Bronchial epithelial cell (primary cell): ENCODE measurements at places on chromosomes 5 and 9.

GRCh38 chr5:143338658-143339366 lies 64.7 kb downstream of the NR3C1 start:
- DNase-seq: peak; percentile 95

DNA sequence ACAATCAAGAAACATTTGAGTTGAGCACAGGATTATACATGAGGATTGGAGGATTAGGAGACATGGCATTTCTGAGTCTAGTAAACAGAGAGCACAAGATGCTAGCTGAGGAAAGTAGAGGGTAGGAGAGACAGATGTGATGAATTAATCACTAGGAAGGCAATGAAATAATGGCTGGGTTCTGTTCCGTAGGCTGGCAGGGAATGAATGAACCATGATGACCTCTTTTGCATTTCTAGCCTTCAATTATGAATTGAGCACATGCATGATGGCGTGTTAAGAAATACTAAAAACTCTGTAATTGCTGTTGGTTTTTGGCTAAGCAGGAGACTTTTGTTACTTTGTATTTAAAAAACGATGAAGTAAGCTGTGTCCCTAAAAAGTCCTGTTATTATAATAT lies 420.0 kb upstream of the TLE4 start:
- no peak for DNase-seq

- peak; percentile 73 for DNase-seq
Observed at GRCh38 chr5:151164687-151165392, 7.3 kb upstream of the ANXA6 start.

DNA sequence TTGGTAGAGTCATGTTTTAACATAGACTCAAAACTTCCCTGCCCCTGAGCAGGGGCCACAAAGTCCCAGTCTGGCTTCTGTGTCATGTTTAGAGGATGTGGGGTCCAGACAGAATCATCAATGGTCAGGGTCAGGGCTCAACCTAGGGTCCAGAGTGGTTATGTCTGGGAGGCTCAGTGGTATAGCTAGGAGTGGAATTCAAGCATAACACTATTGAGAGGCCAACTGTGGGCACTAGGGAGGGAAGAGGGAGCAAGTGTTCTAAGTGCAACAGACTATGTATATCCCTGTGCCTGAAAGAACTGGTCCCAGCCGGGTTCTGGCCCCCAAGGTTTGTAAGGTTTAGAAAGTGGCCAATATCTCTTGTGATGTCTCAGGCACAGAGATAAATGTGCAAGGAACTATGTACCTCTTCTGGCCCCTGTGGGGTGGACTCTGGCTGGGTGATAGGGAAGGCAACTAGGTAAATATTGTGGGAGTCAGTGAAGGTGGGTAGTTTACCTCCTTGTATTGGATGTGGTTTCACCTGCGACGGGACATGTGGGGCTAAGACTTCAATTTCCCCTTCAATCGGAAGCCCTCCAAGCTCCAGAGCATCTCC lies 14.0 kb downstream of the MYORG start:
- no peak for DNase-seq

DNA sequence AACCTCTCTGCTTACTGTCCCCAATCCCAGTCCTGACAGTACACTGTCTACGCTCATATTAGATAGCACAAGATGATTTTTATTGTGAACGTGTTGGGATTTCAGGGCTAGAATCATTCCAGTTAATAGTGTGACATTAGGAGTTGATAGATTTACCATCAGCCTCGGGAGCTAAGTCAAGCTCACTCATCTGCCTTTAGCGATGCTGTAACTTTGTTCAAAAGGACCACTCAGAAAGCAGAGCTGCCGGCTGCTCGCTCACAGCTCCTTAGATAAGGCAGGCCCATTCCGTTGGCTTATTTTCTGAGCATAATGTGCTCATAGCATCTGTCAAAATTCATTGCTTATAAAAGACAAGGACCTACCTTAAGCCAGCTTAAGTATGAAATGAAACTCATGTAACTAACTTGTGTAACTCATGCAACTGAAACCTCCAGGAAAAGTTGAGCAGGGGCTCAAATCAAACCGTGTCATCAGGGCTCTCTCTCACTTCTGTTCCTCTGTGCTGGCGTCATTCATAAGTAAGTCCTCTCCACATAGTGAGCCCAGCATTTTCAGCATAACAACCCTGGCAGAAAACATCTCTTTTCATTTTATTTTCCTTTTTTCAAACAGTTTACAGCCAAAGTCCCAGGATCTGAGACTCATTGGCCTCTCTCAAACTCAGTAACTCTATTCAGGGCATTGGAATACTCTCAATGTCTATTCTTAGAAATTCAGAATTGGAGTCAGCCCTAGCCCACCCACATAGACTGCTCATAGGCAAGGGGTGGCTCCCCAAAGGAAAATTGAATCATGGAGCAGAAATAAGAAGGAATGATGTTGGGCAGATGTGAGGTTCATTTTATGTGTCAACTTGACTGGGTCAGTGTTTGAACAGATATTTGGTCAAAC lies 208.8 kb downstream of the MAN2A1 start:
- DNase-seq: no peak

DNA sequence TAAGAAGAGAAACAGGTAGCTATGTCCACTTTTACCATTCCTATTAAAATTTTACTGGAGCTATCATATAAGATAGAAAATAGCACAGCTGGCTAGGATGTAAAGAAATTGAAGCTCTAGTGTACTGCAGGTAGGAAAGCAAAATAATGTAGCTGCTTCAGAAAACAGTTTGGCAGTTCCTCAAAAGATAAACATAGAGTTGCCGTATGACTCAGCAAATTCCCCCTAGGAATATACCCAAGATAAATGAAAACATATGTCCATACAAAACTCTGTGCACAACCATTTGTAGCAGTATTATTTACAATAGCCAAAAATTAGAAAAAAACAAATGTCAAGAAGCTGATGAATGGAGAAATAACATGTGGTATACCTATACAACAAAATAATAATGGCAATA lies 64.6 kb upstream of the SHISAL2B start:
- DNase-seq: peak; percentile 15

DNA sequence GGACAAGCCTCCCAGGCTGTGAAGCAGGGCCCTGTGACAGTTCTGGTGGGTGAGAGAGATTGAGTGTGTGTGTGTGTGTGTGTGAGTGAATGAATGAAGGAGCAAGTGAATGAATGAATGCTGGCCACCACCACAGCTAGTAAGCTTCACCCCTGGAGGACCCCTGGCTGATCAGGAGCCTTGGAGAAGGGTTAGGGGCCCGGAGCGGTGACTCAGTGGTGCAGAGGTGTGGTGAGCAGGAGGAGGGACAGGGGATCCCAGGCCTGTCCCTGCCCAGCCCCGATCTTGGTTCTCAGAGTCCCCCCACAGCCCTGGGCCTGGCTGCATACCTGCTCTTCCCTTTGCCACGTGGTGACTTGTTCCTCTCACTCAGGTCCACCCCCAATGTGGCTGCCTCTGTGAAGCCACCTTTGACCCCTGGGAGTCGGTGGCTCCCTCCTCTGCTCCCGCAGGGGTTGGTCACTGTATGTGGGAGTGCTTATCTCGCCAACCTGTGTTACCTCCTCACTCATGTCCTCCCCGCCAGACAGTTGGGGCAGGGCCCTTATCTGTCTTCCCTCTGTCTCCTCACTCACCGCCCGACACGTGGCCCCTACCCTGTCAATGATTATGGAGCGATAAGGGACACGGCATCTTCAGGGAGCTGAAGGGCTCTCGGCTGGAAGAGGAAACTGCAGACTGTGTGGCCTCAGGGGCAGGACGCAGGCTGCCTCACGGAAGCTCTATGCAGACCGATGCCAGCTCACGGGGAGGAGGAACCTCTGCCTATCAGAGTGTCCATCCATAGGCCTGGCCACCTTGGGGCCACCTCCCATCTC lies 99.9 kb upstream of the PITX1 start:
- DNase-seq: no peak

DNA sequence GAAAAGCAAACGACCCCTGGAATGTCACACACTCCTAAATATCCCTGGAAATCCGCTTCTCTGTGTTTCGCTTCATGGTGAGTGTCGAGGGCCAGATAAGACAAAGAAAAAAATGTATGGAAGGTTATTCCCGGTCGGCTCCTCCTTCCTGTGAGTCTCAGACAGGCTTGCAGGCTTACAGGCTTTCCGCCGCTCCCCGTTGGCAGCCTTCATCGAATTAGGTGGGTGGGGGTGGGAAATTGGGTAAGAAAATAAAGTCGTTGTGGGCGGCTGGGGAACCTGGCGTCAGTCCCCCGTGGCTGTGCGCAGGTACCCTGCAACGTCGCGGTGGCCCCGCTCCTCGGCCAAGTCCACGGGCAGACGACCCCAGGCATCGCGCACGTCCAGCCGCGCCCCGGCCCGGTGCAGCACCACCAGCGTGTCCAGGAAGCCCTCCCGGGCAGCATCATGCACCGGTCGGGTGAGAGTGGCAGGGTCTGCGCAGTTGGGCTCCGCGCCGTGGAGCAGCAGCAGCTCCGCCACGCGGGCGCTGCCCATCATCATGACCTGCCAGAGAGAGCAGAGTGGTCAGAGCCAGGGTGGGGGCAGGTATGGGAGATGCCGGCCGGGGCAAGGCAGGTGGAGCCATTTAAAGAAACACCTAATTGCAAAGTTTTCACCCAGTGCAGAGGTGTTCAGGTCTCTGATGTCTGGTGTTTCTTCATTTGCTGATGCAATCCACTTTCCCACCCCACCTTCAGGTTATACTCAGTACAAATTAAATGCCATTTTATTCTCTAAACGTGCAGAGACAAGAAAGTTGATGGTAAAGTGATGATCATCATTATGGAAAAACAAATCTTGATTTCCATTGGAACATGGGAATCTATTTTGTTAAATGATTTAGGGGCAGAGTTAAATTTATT lies 3.2 kb downstream of the CDKN2B start:
- no peak for DNase-seq

GRCh38 chr5:169416583-169417196 lies 115.8 kb upstream of the SLIT3 start:
- DNase-seq: no peak

DNA sequence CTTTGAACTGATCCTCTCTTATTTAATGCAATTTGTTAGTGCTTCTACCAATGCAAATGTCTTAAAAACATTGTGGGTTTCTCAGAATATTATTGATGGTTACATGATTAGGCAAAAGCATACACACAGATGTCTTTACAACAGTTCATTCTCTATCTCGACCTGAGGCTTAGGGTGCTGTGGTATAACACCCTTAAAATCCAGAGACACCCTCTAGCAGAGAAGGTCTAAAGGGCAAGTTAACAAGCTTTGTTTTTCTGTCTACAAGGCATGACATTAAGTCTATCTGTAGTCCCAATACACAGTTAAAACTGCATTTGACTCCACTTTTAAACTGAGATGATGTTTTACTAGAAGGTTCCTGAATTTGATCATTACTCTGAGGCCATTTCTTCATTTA lies 518.7 kb upstream of the MEF2C start:
- no peak for DNase-seq

GRCh38 chr9:76624391-76625048 lies 139.7 kb upstream of the PCA3 start:
- no peak for DNase-seq

- no peak for DNase-seq
Observed at GRCh38 chr5:59905188-59905587, 11.7 kb upstream of the PDE4D start.

GRCh38 chr5:173789031-173789920 lies 98.9 kb upstream of the CPEB4 start:
- DNase-seq: peak; percentile 64

DNA sequence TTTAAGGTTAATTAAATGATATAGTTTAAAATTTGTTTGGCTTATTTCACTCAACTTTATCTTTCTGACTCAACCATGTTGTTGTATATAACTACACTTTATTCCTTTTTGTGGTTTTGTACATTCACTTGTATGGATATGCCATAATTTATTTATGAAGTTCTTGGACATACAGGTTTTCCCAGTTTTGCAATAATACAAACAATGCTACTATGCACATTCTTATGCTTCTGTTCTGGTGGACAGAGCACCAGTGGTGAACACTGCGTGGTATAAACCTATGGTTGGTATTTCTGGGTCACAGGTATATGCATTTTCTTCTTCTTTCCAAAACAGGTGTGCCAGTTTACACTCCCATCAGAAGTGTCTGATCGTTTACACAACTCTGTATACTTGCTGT lies 35.7 kb upstream of the TRIM14 start:
- peak; percentile 54 for DNase-seq

GRCh38 chr5:84874196-84874595 lies 489.5 kb upstream of the EDIL3 start:
- no peak for DNase-seq

GRCh38 chr9:27442464-27442863 lies 81.6 kb upstream of the IFNK start:
- no peak for DNase-seq

- peak; percentile 8 for DNase-seq
Observed at GRCh38 chr9:123996731-123997421, 14.7 kb upstream of the LHX2 start.

GRCh38 chr5:144086295-144086694 lies 84.2 kb downstream of the YIPF5 start:
- DNase-seq: peak; percentile 85

DNA sequence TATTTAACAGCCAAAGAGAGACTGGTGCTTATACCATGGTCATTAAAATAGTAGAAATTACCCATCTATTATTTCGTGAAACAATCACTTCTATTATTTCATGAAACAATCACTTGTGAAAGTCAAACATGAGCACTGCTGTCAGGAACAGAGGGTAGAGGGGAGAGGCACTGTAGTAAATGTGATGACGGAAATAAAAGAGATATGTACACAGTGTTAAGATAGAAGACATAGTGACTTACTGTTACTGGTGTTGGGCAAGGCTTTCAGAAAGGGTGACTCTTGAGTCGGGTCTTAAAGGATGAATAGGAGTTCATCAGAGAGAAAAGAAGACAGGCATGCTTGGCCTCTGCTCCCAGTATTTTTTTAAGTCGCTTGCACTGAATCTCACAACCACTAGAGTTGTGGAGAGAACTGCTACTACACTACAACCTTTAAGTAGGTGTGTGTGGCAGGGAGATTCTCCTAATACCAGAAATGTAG lies 162.6 kb upstream of the GNA14 start:
- no peak for DNase-seq

- DNase-seq: peak; percentile 98
Observed at GRCh38 chr5:53037141-53037859, 48.1 kb downstream of the ITGA2 start.

DNA sequence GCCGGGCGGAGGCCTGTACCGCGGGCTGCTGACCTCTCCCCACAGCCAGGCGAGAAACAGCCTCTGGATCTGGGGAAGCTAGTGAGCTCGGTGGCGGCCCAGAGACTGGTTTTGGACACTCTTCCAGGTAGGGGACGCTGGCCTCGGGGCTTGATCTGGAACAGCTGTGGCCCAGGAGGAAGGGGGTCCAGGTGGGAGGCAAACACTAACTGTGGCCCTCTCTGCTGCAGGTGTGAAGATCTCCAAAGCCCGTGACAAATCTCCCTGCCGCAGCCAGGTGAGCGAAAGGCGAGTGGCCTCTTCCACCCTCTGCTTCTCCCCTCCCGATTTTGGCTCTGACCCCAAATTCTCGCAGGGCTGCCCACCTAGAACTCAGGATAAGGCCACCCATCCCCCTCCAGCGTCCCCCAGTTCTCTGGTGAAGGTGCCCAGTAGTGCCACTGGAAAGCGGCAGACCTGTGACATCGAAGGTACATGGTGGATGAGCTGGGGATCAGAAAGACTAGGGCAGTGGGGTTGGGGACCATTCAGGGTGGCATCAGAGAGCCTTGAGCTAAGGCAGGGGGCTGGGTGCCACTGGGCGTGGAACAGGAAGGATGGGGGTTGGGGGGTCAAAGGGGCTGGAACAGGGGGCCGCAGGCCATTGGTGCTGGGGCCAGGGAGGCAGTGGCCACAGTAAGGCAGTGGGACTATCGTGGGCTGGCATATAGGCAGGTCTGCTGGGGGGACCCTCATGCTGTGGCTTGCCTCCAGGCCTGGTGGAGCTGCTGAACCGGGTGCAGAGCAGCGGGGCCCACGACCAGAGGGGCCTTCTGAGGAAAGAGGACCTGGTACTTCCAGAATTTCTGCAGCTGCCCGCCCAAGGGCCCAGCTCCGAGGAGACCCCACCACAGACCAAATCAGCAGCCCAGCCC lies 12.9 kb upstream of the SLC34A1 start:
- no peak for DNase-seq
